NCI-H82 (cell line): ENCODE measurements at places on chromosomes 6 and 20.

- peak; percentile 69 for DNase-seq
These were observed 37.5 kb upstream of the KLHL31 start for GRCh38 chr6:53703047-53703446.

DNA sequence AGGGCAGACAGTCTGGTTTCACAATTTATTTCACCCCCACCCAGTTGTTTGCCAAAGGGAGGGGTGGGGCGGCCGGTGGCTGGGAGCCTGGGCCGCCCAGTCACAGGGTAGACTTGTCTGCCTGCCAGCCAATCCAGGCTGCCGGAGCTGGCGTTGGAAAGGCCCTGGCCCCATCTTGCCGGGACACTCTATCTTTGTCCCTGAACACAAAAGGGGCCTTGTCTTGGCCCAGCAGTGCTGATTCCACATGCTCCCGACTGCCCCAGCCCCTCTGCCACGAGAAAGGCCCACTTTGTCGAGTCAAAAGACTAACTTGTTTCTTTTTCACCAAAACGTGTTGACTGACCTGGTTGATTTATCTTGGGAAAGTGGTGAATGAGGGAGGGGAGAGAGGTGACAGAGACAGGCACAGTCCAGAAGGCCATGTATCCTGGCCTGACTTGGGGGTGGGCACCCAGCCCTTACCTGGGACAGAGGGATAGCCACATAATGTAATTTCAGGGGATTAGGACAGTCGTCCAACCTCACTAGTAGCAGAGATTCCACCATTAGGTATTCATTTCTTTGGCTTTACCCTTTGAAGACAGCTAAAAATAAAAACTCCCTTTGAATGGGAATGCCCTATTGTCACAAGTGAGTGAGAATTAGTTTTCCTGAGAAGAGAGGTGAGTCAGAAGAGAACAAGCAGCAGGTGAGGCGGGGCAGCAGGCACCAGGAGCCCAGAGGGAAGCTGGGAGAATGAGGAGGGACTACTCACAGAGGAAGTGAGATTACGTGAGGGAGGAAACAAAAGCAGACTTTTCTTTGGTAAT is 67.0 kb upstream of the SIRPA start:
- no peak for DNase-seq

DNA sequence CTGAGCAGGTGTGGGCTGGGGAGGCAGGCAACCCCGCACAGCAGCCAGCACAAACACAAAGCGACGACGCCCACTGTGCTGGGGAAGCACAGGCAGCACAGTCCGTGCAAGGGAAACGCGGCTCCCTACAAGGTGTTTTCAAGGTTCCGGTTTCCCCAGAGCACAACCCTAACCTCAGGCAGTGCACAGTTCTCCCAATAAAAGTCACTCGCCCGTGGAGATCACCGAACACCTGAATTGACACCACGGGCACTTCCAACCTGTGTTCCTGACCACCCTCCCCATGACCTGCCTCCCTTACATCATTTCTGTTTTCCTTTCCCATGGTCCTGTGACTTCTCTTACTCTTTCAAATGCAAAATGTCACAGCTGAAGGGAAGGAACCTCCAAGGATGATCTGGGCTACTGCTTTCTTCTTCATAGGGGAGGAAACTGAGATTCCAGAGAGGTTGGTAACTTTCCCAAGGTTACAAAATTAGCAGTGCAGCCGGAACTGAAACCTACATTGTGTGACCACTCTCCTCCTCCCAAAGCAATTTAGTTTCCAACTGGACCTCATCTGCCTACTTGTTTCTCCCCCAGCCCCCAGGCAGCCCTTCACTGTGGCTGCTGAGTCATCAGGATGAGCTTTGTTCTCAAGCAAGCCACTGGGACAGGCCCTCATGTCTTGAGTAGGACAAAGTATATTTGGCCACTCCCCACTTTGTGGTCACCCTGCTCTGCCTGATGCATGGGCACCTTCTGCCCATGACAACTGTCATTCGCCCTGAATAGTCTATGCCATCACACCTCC is 125.3 kb downstream of the ATXN1 start:
- no peak for DNase-seq

GRCh38 chr6:129475477-129476247 is 234.3 kb downstream of the ARHGAP18 start:
- peak; percentile 68 for DNase-seq

DNA sequence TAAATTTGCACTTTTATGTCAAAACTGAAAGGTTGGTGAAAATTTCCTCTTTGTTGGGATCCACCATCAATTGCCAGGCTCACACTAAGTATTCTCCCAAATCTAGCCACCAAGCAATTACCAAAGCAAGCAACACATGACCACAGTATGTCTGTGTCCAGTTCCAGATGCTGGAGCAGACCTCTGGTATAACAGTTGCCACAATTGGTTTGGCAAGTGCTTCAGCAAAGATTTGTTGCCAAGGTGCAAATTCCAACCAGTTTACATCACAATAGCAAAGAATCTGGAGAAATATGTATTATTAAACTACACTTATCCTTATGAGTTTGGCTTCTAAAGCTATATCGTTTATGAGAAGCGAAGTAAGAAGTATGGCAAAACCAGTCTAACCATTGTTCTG is 6.4 kb downstream of the GTF2H5 start:
- DNase-seq = no peak

- DNase-seq = peak; percentile 59
These were observed 9.7 kb downstream of the LRRN4 start for GRCh38 chr20:6044115-6044514.

- DNase-seq = no peak
These were observed 8.4 kb upstream of the DYNLRB1 start for GRCh38 chr20:34507702-34508413.

DNA sequence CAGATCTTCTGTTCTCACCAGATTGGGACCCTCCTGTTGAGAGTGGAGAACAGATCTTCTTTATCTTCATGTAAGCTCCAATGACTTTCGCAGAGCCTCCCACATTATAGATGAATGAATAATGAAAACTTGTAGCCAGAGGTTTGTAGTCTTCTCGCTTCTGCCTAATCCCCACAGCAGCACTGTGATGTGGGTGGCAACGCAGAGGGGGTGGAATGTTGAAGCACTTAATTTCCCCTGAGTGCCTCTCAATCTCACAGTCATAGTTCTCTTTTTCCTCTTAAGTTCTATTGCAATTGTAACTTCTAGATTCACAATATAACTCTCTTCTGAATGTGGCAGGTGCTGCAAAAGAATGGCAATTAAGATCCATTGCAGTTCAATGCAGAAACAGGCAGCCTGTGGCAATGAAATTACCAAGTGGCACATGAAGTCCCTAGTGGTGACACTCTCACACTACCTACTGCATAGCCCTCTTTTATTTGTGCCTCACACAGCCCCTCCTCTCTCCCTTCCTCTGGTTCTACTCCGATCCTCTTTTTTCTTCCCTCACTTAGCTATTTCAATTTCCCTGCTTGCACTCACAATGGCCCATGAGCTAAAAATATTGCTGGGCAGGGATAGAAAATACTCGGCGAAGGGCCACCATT is 281.9 kb downstream of the UBE3D start:
- DNase-seq = peak; percentile 51

- no peak for DNase-seq
These were observed 1.9 kb upstream of the SLC35D3 start for GRCh38 chr6:136920216-136920615.
